ENCODE measurements at places on chromosomes 6 and 20.

DNA sequence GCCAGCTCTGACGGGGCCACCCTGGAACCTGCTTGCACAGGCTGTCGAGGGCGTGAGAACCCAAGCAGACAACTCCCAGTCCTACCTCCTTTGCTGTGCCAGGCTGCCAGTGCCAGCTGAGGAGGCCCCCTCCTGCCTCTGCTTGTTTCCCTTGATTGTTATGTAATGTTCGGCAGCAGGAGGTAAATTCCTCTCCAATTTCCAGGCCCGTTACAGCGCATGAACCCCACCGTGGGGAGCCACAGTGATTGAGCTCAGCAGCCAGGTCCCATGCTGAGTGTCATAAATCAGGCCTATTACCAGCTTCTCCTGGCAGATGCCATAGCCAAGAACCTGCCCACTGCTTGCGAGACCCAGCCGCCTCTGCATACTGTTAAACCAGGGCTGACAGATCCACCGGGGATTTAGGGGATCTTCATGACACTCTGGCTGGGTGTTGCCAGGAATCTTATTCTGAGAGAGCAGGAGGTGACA, 320.5 kb downstream of the DHX35 start:
- DNase-seq = peak; percentile 10

DNA sequence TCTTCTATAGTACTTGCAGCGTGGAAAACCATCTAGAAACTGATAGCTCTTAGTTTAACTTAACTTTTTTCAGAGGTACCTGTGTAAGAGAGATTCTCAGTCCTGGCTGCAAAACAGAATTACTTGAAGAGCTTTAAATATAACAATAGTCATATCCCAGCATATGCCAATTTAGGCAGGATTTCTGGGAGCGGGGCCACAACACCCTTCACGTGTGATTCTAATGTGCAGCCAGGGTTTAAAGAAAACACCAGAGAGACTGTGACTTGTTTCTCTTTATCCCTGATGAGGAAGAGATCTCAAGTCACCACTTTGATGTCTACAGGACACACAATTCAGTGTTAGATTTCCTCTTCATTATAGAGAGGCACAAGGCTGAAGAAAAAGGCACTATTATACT, 103.7 kb downstream of the PDSS2 start:
- no peak for DNase-seq

- no peak for DNase-seq
Measured at GRCh38 chr6:15475261-15475660, 187.6 kb downstream of the DTNBP1 start.

DNA sequence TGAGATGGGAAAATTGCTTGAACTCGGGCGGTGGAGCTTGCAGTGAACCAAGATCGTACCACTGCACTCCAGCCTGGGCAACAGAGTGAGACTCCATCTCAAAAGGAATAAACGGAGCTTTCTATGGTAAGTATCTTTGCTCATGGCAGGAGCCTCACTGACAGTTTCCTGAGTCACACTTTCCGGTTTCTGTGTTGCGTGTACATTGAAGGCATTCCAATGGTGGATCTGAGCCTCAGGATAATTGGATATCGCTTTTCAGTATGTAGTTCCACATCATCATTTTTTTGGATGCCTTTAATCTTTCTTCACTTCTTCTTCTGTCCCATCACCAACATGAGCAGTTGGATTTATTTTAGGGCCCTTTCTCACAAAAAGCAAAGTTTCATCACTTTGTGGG, 28.6 kb upstream of the GTSF1L start:
- no peak for DNase-seq

DNA sequence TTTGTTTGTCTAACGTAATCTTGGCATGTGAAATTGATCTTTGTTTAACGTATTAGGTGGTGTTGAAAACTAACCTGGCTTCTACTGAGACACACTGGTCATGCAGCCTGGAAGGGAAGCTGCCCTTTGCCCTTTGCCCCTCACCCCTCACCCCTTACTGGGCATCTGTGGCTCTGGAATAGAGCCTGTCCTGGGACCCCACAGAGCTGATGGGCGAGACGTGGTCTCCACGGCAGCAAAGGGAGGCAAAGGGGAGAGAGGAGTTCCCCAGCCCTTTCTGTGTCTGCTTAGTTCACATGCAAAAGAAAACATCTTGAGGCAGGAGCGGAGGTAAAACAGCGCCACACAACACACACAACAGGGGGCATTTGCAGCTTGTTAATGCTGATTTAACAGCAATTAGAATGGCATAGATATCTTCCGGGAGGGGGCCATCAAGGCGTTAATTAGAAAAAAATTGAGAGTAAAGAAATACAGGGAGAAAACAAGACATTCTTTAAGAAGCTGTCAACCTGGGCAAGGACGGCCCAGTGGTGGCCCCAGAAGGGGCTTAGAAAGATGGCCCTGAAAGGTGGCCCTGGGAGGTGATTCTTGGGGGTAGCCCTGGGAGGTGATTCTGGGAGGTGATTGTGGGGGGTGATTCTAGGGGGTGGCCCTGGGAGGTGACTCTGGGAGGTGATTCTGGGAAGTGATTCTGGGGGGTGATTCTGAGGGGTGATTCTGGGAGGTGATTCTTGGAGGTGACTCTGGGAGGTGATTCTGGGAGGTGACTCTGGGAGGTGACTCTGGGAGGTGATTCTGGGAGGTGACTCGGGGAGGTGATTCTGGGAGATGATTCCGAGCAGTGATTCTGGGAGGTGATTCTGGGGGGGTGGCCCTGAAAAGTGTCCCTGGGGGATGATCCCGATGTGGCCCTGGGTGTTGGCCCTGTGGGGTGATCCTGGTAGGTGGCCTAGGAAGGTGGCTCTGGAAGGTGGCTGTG, 44.5 kb upstream of the DACT2 start:
- no peak for DNase-seq

- no peak for DNase-seq
Measured at GRCh38 chr6:108656836-108657235, 96.1 kb downstream of the FOXO3 start.

GRCh38 chr6:159904497-159904911, 13.7 kb downstream of the MAS1 start:
- no peak for DNase-seq

DNA sequence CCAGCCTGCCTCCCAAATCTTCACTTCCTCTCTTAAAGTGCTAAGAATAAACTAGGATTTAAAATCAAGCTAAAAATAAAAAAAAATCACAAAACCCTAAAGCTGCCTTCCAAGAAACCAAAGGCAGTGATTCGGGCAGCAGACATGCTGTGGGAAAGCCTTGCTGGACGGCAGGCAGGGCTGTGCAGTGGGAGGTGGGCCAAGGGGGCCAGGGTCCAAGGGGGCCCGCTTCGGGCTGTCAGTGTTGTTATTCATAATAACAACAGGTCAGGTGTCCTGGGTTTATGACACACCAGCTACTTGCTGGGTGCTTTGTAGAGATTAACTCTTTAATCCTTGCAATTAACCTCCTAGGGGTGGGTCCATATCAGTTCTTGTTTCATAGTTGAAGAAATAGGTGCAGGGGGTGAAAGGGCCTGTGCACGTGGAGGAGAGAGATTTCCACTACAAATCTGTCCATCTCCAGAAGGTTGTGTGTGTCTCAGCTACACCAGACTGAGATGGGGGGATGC, 40.4 kb downstream of the CD40 start:
- no peak for DNase-seq

GRCh38 chr6:79762370-79762769, 131.2 kb downstream of the SH3BGRL2 start:
- no peak for DNase-seq

- no peak for DNase-seq
Measured at GRCh38 chr20:44664131-44664530, 12.6 kb upstream of the ADA start.

GRCh38 chr20:29740601-29740950, 1516.9 kb upstream of the DEFB115 start:
- DNase-seq = no peak

DNA sequence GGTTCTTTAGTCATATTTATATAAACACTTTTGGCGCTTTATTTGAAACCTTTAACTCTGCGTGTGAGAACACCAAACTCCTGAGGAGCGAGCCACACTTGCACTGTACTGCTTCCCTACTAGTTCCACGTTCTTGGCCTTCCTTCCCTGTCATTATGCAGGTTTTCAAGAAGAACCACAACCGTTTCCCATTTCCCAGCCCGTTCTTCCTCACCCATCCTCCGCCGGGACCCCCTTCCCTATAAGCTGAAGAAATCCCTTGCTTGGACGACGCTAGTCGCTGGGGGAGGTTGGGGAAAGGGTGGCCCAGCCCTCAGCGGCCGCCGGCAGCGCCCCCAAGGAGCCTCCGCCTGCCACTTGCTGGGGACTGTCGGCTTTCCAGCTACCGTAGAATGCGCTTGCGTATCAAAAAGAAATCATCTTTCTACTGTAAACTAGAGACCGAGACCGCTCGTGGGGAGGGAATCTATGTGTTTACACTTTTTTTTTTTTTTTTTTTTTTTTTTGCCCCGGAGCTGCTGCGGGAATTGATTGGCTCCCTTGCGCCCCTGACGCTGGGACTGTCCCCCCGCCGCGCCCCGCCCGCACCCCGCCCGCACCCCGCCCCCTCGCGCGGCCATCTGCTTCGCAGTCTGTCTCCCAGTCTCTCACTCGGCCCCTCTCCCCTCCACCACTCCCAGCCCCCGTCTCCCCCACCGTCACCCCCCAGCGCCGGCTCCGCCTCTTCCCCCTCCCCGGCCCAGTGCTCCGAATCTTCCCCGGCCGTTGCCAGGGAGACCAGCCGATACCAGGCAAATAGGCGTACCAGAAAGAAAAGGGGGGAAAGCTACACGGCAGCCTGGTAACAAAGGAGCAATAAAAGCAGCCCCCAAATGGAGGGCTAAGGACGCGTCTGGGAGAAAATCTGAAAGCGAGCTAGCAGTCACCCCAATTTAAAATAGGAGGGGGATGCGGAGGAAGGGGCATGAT, 2.3 kb upstream of the MARCKS start:
- DNase-seq = peak; percentile 99

DNA sequence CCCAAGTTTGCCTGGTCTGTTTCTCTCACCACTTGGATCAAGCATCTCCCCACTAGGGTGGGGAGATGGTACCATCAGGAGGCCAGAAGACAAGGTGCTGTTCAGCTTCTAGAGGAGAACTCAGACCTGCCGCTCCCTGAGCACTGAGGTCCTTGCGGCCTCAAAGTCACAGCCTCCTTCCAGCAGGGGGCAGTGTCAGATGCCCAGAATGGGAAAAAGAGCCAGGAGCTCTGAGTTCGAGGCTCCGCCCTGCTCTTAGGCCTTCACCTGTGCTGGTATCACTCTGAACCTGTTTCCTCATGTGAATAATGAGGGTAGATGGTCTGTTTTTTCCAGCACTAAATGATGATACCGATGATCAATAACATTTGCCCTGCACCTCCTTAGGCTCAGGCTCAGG, 68.7 kb downstream of the TOX2 start:
- DNase-seq = no peak

- DNase-seq = no peak
Measured at GRCh38 chr6:78797270-78797669, 70.1 kb upstream of the IRAK1BP1 start.

DNA sequence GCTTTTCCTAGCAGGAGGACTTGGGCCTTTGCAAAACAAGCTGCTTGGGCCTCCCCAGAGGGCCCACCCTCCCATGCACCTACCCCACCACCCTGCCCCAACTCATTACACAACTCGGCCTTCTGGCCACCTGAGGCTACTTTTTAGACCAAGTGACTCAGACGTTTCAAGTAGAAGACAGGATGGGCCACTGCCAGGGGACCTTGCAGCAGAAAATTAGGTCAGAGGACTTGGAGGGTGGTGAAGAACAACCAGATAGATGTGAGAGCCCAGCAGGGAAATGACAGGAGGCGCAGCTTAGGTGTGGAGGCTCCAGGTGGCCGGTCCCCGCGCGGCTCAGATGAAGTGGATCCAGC, 1.4 kb downstream of the PPP1R3D start:
- DNase-seq = no peak

GRCh38 chr6:123570813-123571684, 65.7 kb downstream of the TRDN start:
- no peak for DNase-seq

DNA sequence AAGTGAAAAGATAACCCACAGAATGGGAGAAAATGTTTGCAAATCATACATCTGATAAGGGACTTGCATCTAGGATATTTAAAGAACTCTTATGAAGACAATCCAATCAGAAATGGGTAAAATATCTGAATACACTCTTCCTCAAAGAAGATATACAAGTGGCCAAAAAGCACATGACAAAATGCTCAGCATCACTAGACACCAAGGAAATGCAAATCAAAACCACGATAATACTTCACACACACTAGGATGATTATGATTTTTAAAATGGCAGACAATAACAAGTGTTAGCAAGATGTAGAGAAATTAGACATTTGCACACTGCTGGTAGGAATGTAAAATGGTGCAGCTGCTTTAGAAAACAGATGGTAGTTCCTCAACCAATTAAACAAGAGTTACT, 34.8 kb upstream of the SIRT5 start:
- DNase-seq = no peak

GRCh38 chr6:41488433-41489119, 57.6 kb upstream of the FOXP4 start:
- DNase-seq = no peak

- DNase-seq = no peak
Measured at GRCh38 chr6:44097782-44098317, 29.4 kb downstream of the MRPL14 start.

- no peak for DNase-seq
Measured at GRCh38 chr6:161152907-161153662, 120.8 kb downstream of the AGPAT4 start.

GRCh38 chr20:32966881-32967781, 37.1 kb downstream of the SUN5 start:
- no peak for DNase-seq

DNA sequence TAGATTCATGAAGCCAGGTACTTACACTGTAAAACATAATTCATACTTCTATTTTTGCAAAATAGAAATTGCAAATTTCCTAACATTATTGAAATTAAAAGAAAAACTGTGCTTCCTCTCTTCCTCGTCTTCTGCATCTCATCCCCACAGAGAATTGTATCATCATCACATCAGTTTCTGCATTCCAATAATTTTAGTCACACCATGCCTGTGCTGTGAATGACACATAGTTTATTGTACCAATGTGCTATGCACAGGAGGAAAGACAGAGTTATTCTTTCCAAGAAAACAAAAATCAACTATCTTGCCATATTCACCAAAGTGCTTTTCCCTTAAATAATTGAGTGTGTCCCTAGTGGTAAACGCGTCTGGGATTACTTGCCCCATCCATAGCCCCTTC, 38.1 kb upstream of the FAM135A start:
- DNase-seq = no peak

DNA sequence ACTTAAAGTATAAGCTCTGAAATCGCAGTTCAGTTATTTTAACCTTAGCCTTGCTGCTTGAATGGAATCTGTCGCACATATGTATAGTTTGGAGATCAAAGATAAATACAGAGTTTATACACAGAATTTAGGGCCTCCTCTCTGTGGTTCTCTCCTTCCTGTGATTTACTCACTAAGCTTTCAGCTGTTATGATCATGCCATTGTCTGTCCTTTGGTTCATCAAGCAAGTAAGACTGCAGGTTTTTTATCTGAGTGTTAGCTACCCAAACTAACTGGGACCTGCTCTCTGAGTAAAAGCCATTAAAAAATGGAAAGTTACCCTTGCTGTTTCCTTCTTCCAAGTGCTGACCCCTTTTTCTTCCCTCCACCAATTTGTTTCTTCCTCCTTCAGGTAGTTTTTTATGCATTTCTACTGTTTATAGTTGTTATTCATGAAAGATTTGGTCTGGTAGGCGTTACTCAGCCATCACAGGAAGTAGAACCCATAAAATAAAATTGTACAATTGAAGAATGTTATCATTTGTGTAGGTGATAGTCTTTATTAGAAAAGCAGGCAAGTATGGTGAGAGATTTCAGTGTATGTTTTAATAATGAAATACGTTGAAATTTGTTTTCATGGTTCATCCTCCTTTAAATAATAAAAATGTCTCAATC, 33.7 kb upstream of the SUMO4 start:
- DNase-seq = no peak

All from NCI-H2171 (cell line).